Activated naive CD4-positive, alpha-beta T cell treated with anti-CD3 and anti-CD28 coated beads for 36 hours (primary cell): ENCODE measurements at places on chromosomes 16 and 17.
A peak's percentile ranks its signal among the peaks of the same experiment; 100 is the strongest.

GRCh38 chr16:22634954-22635353, 124.3 kb downstream of the NPIPB5 start:
- DNase-seq: no peak
- no peaks in the 10 kb centered on the region for H3K27me3 ChIP-seq
- H3K36me3 ChIP-seq: no peaks in the 10 kb centered on the region
- H3K27ac ChIP-seq: no peak overlapping the region
- no peak overlapping the region for H3K4me3 ChIP-seq

GRCh38 chr16:11232852-11233726, 22.9 kb downstream of the SOCS1 start:
- no peaks in the 10 kb centered on the region for H3K36me3 ChIP-seq
- H3K27ac ChIP-seq: peak overlapping the region; percentile 99
- DNase-seq: peak; percentile 97
- peaks cover 55% of the 10 kb centered on the region for H3K4me1 ChIP-seq

DNA sequence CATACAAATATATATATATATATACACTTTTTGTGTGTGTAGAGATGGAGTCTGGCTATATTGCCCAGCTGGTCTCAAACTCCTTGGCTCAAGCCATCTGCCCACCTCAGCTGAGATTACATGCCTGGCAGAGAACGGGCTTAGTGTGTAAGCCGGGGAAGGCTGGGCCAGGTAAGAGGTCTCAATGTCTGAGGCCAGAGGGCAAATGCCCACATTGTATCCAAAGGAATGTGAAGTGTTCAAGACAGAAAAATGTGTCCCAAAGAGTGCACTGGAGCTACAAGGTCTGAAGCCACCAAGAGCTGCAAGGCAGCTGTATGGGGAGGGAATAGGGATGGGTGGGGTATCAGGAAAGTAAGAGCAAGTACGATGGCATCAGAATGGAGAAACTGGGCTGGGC, 8.8 kb downstream of the CD2BP2 start:
- H3K27ac ChIP-seq: no peak overlapping the region
- H3K4me3 ChIP-seq: no peak overlapping the region
- no peaks in the 10 kb centered on the region for H3K27me3 ChIP-seq
- no peak for DNase-seq

- H3K4me1 ChIP-seq: no peaks in the 10 kb centered on the region
- no peak for DNase-seq
- no peaks in the 10 kb centered on the region for H3K27me3 ChIP-seq
Observed at GRCh38 chr17:31216031-31216751, 80.8 kb downstream of the OMG start.

DNA sequence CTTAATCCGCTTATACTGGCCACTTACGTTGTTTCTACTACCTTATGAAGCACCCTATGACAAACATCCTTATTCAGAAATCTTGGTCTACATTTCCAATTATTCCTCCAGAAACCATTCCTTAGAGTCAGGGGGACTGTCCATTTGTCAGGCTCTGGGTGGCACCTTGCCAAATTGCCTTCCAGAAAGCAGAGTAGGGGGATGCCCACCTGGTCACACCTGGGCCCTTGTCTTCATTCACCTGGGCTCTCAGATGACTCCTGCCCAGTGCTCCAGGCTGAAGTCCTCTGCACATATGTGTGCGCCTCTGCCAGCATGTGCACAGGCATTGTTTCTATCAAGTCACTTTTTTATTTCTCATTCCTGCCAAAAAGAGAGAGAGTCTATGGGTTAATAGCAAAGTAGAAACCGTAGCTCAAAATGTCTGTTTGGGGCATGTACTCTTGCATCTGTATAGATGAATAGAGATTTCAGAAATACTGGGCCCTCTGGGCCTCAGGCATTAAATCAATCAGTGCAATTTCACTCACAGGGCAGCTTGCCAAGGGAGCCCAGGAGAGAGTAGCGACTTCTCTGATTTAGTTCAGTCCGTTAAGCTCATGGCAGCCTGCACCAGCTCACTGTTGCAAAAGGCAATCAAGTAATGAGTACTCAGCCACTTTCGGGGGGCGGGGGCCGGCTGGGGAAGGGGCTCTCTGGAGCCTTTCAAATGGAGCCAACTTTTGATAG, 104.7 kb downstream of the SOCS1 start:
- peaks cover 4% of the 10 kb centered on the region for H3K4me1 ChIP-seq
- H3K36me3 ChIP-seq: peaks cover 6% of the 10 kb centered on the region
- no peak for DNase-seq
- no peak overlapping the region for H3K27ac ChIP-seq
- H3K4me3 ChIP-seq: no peak overlapping the region
- no peaks in the 10 kb centered on the region for H3K27me3 ChIP-seq

- no peaks in the 10 kb centered on the region for H3K4me1 ChIP-seq
- no peak for DNase-seq
- H3K36me3 ChIP-seq: no peaks in the 10 kb centered on the region
- no peak overlapping the region for H3K4me3 ChIP-seq
- H3K27ac ChIP-seq: no peak overlapping the region
- H3K27me3 ChIP-seq: no peaks in the 10 kb centered on the region
Observed at GRCh38 chr16:19861133-19861532, 23.5 kb downstream of the GPRC5B start.

GRCh38 chr17:72487731-72488494, 367.1 kb downstream of the SOX9 start:
- no peaks in the 10 kb centered on the region for H3K4me1 ChIP-seq
- peaks cover 6% of the 10 kb centered on the region for H3K27me3 ChIP-seq
- no peak overlapping the region for H3K27ac ChIP-seq
- H3K4me3 ChIP-seq: no peak overlapping the region
- no peaks in the 10 kb centered on the region for H3K36me3 ChIP-seq
- DNase-seq: no peak

DNA sequence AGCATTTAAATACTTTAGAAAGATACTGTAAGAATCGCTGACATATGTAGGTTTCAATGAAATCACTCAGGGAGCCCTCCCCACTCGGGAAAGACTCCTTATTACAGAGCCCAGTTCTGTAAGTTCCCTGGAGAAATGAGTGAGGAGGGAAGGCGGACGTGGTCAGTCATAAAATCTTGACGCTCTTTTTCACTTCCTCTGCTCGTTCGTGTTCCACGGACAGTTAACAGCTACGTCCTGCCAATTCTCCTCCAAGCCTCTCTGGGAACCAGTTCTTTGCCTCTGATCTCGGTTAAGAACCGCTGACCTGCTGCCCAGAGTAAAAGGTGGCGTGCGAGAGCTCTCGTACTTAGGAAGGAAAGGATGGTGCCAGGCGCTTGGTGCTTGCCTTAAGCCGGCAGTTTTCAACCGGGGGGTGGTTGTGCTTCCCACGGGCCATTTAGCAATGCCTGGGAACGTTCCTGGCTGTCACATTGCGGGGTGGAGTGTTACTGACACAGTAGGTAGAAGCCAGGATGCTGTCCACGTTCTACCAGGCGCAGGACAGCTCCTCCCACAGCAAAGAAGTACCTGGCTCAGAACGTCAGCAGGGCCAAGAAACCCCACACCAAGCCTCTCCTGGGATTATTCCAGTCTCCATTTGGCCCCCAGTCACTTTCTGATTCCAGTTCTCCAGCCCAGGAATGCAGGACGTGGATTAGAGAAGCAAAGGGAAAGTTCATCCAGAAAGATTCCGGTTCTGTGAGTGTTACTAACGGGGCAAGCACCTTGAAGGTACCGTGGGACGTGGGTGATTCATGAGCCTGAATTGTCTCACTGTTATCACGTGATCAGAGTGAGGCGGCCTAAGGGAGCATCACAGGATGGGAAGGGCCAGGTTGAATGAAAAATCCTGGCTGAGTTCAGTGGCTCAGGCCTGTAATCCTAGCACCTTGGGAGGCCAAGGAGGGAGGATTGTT, 87.7 kb downstream of the MRM3 start:
- H3K27me3 ChIP-seq: peaks cover 16% of the 10 kb centered on the region
- H3K36me3 ChIP-seq: no peaks in the 10 kb centered on the region
- no peak overlapping the region for H3K4me3 ChIP-seq
- no peak overlapping the region for H3K27ac ChIP-seq
- no peak for DNase-seq

DNA sequence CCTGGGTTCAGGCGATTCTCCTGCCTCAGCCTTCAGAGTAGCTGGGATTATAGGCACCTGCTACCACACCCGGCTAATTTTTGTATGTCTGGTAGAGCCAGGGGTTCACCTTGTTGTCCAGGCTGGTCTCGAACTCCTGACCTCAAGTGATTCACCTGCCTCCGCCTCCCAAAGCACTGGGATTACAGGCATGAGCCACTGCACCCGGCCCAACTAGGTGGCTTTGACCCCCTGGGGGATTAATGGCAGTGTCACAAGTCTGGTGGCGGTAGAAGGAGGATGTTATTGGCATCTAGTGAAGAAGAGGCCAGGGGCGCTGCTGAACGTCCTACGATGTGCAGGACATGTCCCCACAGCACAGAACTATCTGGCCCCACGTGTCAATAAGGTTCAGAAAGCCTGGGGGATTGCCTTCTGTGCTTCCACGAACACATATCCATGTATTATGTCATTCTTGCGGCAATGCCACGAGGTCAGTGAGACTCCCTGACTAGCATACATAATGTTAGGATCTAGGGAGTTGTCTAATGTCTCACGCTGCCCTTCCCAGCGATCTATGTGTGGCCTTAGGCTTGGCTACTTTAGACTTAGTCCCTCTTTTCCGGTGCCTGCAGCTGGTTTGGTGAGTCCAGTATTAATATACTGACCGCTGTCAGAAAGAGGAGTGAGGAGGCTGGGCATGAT, 75.8 kb downstream of the ABCC6 start:
- H3K27ac ChIP-seq: no peak overlapping the region
- no peak for DNase-seq
- H3K4me3 ChIP-seq: no peak overlapping the region
- no peaks in the 10 kb centered on the region for H3K4me1 ChIP-seq
- H3K36me3 ChIP-seq: peaks cover 6% of the 10 kb centered on the region

GRCh38 chr16:2237102-2237482, 848 bp downstream of the DNASE1L2 start:
- no peaks in the 10 kb centered on the region for H3K27me3 ChIP-seq
- no peaks in the 10 kb centered on the region for H3K4me1 ChIP-seq
- H3K36me3 ChIP-seq: peaks cover 9% of the 10 kb centered on the region

- peaks cover 35% of the 10 kb centered on the region for H3K4me1 ChIP-seq
- no peak overlapping the region for H3K4me3 ChIP-seq
- DNase-seq: peak; percentile 72
- no peaks in the 10 kb centered on the region for H3K27me3 ChIP-seq
- no peaks in the 10 kb centered on the region for H3K36me3 ChIP-seq
- H3K27ac ChIP-seq: no peak overlapping the region
Observed at GRCh38 chr17:55577687-55578086, 66.4 kb upstream of the SMIM36 start.

DNA sequence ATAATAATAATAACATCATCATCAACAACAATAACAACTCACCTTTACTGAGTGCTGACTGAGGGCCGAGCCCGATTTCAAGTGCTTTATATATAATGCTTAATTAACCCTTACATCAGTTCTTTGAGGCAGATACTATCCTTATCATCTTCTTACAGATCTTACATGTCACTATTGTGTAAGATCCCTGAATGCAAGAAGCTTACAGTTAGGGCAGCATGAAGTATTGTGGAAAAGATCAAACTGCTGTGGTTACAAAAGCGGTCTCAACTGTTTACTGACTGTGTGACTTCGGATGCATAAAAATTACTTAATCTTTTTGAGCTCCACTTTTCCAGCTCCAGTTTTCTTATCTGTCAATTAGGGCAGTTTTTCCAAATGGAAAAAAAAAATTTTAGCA, 3.3 kb downstream of the VAT1 start:
- no peak for DNase-seq
- peaks cover 26% of the 10 kb centered on the region for H3K4me1 ChIP-seq
- H3K27ac ChIP-seq: no peak overlapping the region
- H3K27me3 ChIP-seq: no peaks in the 10 kb centered on the region
- H3K36me3 ChIP-seq: no peaks in the 10 kb centered on the region

DNA sequence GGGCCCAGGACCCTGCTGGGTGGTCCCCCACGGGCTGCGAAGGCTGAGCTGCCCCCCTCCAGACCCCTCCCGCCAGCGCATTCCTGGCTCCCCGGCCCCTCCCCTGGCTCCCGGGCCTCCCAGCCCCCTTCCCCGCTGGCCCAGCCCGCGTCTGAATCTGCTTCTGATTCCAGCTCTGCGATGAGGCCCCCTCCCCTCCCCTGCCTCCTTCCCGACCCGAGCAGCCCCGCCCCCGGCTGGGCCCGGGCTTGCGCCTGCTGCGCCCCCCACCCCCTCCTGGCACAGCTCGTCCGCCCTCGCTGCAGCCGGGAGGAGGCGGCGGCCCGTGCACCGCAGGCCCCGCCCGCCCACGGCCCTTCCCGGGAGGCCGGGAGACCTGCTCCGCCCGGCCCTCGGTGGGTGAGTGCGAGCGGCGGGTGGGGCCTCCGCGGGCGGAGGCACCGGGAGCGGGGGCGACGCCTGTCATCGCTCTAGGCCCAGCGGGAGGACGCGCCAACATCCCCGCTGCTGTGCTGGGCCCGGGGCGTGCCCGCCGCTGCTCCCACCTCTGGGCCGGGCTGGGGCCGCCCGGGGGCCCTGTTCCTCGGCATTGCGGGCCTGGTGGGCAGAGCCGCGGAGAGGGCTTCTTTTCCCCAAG, at the start of gene NTN3:
TSS of gene NTN3 (plus strand) at position 282 of the 637 bp plus-strand sequence. CDS start 405 bp downstream, outside the sequence.
- no peaks in the 10 kb centered on the region for H3K36me3 ChIP-seq
- H3K27ac ChIP-seq: no peak within 1 kb of the TSS
- H3K4me1 ChIP-seq: peaks cover 20% of the 10 kb centered on the region
- peaks cover 39% of the 10 kb centered on the region for H3K27me3 ChIP-seq

- DNase-seq: no peak
- no peaks in the 10 kb centered on the region for H3K27me3 ChIP-seq
- H3K36me3 ChIP-seq: peaks cover 3% of the 10 kb centered on the region
- peak overlapping the region; percentile 87 for H3K27ac ChIP-seq
Observed at GRCh38 chr17:48295362-48296288, 134.4 kb downstream of the SKAP1 start.

- H3K36me3 ChIP-seq: peaks cover 3% of the 10 kb centered on the region
- peaks cover 91% of the 10 kb centered on the region for H3K4me1 ChIP-seq
- H3K27me3 ChIP-seq: no peaks in the 10 kb centered on the region
- no peak for DNase-seq
- H3K4me3 ChIP-seq: no peak overlapping the region
Observed at GRCh38 chr17:46140645-46141197, 52.5 kb downstream of the KANSL1 start.

GRCh38 chr17:17060930-17061329, 18.7 kb downstream of the MPRIP start:
- H3K27me3 ChIP-seq: no peaks in the 10 kb centered on the region
- peaks cover 1% of the 10 kb centered on the region for H3K36me3 ChIP-seq
- peaks cover 35% of the 10 kb centered on the region for H3K4me1 ChIP-seq
- DNase-seq: no peak
- no peak overlapping the region for H3K4me3 ChIP-seq

DNA sequence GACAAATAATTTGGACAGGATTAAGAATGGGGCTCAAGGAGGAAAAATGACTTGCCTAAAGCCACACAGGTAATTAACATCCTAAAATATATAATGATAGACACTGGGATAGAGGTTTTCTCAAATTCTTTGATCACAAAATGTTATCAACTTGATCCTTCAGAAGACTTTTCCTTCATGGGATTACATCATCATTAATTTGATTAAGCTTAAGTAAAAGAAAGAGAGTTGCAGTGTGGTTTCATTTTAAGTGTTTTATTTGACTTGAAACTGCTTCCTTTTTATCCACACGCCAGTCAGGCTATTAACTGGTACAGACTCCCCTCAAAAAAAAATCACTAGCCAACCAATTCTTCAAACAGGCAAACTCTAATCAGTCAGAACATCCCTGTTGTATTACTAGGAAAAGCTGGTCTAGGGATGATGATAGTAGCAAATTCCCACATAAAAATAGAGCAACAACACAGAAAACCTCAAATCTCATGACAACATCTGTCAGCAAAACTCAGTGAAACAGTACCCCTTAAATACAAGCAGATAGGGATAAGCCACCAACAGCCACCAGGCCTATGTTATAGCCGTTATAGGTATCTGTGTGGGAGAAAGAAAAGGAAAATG, 32.5 kb downstream of the AKAP10 start:
- DNase-seq: no peak
- H3K4me3 ChIP-seq: no peak overlapping the region
- peak overlapping the region; percentile 71 for H3K27ac ChIP-seq
- peaks cover 50% of the 10 kb centered on the region for H3K4me1 ChIP-seq
- H3K27me3 ChIP-seq: no peaks in the 10 kb centered on the region
